Activated naive CD4-positive, alpha-beta T cell treated with anti-CD3 and anti-CD28 coated beads, Interleukin-2, amount 10 ng/mL, durations not matched to agents 5 hours and 36 hours (primary cell): ENCODE measurements at places on chromosomes 16 and 17. TPM values are rescaled to one million over a fixed set of nuclear protein-coding genes. Genes with fewer than 3 reads are reported as not detected.

Gene SPNS2
- 0.53 TPM for total RNA-seq

Gene CASKIN1
- 0.39 TPM for total RNA-seq

Gene YPEL2
- total RNA-seq: 16.5 TPM

Gene SLC7A6OS
- total RNA-seq: 31.9 TPM

Gene IKZF3
- total RNA-seq: 21.1 TPM

Gene CACNG4
- total RNA-seq: not detected

Gene KRTAP1-1
- not detected for total RNA-seq

Gene NTN1
- not detected for total RNA-seq

Gene EMP2
- not detected for total RNA-seq

Gene HAP1
- 0.05 TPM for total RNA-seq

Gene DPEP3
- not detected for total RNA-seq

Gene SLC35G6
- total RNA-seq: not detected

Gene PTGES3L
- total RNA-seq: 0.26 TPM

Gene DNASE1L2
- total RNA-seq: 2.8 TPM

Gene HOXB1
- not detected for total RNA-seq

Gene TPSG1
- total RNA-seq: not detected

Gene HS3ST2
- not detected for total RNA-seq

Gene AATK
- total RNA-seq: not detected

Gene FLYWCH1
- total RNA-seq: 52.3 TPM

Gene TUBB3
- total RNA-seq: 0.83 TPM

Gene WNT9B
- total RNA-seq: not detected
